Muscle of leg (tissue), 16 donors: ENCODE measurements at places on chromosomes 4 and X. TPM values are rescaled to one million over a fixed set of nuclear protein-coding genes. Genes with fewer than 3 reads are reported as not detected.

The POU4F2 gene
- not detected for polyA plus RNA-seq

The VCX gene
- polyA plus RNA-seq, result 0.24 TPM

The NUDT11 gene
- 3.9 TPM for polyA plus RNA-seq

The WDR17 gene
- 1.0 TPM for polyA plus RNA-seq

The RAB40AL gene
- 0.18 TPM for polyA plus RNA-seq

The GABRG1 gene
- polyA plus RNA-seq, result not detected

The KLHL4 gene
- 3.6 TPM for polyA plus RNA-seq

The CCKAR gene
- 0.06 TPM for polyA plus RNA-seq

The GPR78 gene
- 0.43 TPM for polyA plus RNA-seq

The XAGE1A gene
- polyA plus RNA-seq, result 0.81 TPM

DNA sequence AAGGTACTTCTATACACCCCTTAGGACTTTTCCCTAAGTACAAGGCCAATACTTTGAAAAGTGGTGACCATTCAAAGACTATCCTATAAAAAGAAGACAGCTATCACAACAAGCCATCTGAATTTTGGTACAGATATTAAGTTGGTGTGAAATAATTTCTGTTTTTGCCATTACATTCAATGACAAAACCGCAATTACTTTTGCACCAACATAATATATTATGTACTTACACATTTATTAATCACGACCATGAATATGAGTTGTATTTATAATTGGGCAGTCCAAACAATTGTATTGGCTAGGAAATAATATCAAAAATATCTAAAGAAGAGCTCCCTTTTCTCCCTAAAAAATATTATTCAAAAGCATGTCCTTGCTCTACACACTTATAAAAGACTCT lies 215.7 kb downstream of the TMA16 start:
- DNase-seq, result no peak

DNA sequence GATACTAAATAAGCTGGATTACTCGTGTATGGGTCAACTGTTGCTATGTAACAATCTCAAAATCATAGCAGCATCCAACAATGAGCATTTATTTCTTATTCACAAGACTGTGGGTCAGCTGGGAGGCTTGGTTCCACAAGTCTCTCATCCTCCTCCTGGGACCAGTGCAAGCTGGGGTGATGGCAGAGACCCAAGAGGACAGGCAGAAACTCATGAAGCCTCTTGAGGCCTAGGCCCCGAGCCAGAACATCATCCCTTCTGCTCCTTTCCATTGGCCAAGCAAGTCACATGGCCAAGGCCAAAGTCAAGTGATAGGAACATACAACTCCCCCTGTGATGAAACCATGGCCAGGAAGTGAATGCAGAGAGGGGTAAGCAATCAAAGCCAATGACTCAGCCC lies 422.1 kb downstream of the BCOR start:
- DNase-seq, result peak; percentile 65

- DNase-seq, result no peak
Observed at GRCh38 chr4:82988323-82988832, 22.2 kb downstream of the LIN54 start.

- peak; percentile 32 for DNase-seq
Observed at GRCh38 chr4:1249731-1250526, 999 bp upstream of the CTBP1 start.

DNA sequence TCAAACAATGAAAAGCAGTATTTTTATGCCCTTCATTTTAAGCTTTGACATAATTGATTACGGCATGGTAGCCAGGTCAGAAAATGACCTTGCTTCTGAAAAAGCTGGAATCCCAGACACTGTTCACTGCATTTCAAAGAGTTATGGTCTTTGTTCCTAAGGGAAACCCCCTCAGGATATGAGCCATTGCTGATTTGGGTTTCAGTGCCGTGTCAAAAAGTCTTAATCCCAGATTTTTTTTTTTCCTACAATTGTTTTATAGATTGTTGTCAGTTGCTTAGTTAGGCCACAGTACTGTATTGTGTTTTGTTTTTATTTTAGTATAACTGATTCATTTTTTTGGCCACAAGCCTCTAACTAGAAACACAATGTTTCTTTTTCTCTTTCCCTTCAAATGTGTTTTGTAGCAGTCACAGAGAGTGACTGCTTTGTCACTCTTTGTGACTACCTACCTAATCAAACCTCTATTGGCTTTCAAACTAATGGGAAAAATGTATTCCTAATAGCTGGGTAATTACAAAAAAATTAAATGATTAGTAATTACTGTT lies 10.3 kb downstream of the WDR44 start:
- no peak for DNase-seq

- no peak for DNase-seq
Observed at GRCh38 chr4:145566086-145566708, 53.0 kb upstream of the MMAA start.

DNA sequence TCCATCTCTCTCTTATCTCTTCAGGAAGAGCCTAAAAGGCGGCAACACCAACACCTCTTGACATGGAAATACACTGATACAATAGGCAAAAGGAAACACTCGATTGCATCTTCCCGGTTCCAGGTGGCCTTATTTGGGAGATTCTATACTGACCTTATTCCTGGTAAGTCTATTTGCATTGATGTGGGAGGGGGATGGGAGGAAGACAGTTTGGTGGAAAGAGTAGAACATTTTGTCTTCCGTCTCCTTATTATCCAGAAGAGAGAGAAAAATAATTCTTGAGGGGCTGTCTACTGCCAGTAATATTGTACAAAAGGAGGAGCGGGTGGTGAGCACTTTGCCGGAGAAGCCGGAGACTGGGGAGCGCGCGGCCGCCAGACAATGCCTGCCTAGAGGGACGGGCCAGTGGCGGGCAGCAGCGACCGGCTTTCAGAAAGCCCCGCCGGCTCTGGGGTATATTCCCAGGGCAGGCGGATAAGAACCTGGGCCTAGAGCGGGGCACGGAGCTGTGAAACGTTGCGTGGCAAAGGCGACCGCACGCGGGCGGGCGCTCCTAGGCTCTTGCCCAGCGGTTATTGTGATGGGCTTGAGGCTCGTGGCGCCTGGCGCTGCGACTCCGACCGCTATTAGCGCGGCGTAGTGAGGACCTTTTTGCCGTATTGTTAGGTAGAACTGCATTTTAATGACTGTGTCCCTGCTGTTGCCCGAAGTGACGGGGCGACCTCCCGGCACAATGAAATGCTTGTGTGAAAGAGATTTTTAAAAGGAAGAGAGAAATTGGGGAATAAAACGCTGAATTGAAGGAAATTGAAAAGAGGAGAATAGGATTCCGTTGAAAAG lies 518 bp downstream of the PRDM8 start:
- DNase-seq, result no peak

DNA sequence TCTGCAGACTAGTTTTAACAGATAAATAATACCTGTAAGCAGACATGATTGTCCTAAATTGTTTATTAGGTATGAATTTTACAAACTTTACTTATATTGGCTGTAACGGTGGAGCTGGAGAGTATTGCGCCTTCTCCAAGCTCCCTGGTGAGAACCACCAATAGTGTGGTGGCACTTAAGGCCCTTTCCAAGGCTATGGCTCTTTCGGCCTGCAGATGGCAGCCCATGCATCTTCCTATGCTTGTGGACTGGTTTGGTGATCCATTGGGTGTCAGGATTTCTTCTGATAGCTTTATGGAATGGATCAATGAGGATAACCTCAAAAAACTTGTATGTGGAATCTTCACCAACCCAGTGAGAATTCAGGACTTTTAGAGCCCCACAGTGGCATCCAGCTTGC lies 7.8 kb downstream of the LARP1B start:
- DNase-seq, result no peak

DNA sequence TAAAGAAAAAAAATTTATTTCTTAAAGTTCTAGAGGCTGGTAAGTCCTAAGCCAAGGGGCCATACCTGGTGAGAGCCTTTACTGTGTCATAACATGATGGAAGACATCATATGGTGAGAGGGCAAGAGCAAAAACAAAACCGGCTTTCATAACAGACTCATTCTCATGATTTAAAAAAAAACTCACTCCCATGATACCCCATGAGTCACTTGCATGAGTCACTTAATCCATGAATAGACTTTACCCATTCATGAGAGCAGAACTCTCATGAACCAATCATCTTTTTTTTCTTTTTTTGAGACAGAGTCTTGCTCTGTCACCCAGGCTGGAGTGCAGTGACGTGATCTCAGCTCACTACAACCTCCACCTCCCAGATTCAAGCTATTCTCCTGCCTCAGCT lies 369.7 kb upstream of the DIAPH2 start:
- DNase-seq, result no peak

DNA sequence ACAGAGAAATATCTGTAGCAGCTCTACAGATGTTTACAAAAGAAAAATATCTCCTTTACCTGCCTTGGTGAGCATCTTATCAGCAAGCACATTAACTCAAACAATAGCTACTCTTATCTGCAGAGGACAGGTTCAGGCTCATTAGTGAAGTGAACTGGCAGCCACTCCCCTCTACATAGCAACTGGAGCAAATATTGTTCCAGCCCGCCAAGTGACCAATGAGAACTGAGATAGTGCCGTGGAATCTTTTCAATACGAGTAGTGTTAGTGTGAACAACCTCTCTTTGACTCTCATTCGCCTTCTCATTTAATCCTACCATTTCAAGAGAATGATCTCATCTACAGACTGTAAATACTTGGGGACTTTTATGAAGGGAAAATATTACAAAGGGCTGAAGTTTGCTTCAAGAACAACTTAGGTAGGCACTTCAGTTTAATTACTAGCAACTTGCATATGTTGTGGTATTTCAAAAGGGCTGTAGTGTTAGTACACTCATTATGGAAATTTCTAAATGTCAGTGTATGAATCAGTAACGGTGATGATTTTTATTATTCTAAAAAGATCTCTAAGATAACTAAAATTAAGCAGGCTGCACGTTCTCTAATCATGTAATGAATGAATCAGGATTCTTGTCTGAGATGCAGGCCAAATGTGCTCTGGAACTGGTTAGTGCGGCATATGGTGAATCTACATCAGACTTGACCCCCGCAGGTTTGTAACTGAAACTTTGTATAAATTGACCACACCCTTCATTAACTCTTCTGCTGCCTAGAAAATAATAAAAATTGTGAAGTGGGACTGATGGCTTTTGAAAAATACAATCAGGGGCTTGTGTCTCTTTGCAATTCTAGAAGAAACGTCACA lies 72.4 kb downstream of the PALLD start:
- DNase-seq, result peak; percentile 88

GRCh38 chr4:120858776-120859175 lies 63.8 kb downstream of the PRDM5 start:
- no peak for DNase-seq

DNA sequence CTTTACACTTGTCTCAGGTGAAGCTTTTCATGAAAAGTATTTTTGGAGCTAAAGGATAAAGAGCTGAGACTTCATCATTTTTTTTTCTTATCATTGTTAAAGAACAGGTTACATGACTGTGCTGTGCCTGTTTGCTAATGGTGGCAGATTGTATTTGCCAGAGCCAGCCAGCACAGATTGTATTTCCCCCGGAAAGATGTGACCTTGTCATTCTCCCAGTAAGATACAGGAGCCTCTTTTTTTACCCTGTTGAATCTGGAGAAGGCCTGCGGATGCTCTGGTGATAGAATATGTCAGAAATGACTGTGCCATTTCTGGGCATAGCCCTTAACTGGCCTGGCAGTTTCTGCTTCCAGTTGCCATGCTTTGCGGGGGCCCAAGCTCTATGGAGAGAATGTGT lies 91.9 kb downstream of the GPRIN3 start:
- no peak for DNase-seq

GRCh38 chrX:120450163-120450562 lies 18.9 kb downstream of the LAMP2 start:
- DNase-seq, result peak; percentile 31

DNA sequence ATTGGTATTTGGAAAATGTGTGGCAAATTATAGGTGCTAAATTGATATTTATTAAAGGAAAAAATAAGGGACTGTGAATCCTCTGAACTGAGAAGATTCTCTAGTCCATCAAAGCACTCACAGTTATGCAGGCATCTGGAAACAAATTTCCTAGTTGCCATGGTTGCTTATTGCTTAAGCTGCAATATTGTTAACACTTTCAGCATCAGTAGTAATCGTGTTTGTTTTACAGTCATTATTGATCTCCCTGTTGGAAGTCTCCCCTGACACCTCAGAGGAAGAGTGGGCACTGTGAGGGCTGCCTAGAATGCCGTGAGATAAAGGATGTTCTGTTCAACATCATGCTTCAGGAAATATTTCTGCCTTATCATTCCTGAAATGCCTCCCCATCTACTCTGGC lies 2004.3 kb upstream of the ADGRL3 start:
- DNase-seq, result no peak

DNA sequence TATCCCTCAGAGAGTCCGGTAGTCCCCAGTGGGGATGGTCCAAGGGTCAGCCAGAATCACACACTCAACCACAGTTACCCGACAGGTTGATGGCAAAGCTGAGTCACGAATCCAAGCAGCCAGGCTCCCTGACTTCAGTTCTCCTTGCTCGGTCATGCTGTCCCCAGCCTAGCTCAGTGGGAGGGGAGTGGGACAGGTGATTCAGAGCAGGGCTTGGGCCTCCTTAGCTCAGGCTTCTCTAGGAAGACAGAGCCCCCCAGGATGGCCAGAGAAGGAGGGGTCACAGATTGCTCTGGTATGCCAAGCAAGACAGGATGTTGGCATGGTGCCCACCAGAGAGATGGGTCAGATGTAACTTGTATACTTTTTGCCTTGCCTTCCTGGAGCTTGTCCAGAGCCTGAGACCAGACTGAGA lies 66.5 kb downstream of the EFNB1 start:
- DNase-seq, result peak; percentile 63

DNA sequence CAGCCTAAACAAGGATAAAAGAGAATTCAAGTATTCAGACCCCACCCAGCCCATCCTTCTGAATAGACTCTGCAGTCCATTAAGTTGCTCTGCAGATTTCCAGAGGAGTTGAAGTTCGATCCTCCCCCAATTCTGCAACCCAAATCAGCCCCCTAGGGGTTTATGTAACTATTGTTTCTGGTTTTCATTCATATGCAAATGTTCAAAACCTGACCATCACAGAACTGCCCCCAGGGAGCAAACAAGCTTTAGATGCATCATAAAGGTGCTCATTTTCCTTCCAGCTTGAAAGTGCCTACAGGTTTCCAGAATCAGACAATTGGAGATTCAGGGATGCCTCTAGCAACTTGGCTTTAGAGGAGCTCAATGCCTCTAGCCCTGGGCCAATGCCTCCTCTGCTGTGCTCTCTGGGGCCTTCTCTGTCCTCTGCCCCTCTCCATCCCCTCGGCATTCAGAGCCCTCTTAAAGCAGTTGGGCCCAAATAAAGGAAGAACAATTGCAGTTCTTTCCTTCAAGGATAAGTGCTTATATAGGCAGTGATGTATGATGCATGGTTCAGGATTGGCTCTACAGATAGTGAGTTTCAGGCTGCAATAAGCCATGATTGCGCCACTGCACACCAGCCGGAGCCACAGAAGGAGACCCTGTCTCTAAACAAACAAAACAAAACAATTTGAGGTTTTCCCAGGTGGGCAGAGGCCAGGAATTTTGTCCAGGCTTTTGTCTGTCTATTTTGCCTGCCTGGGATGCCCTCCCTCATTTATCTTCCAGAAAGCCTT lies 23.5 kb upstream of the SPINK2 start:
- no peak for DNase-seq

- no peak for DNase-seq
Observed at GRCh38 chr4:189845145-189845846, 95.4 kb upstream of the FRG1 start.

- DNase-seq, result no peak
Observed at GRCh38 chr4:94251094-94251493, 43.4 kb downstream of the SMARCAD1 start.
